ENCODE measurements at places on chromosomes 13 and 19.

GRCh38 chr13:57302604-57303003 lies 135.6 kb downstream of the PRR20E start:
- DNase-seq, result no peak

- no peak for DNase-seq
Measured at GRCh38 chr19:38503077-38503410, 69.6 kb downstream of the RYR1 start.

DNA sequence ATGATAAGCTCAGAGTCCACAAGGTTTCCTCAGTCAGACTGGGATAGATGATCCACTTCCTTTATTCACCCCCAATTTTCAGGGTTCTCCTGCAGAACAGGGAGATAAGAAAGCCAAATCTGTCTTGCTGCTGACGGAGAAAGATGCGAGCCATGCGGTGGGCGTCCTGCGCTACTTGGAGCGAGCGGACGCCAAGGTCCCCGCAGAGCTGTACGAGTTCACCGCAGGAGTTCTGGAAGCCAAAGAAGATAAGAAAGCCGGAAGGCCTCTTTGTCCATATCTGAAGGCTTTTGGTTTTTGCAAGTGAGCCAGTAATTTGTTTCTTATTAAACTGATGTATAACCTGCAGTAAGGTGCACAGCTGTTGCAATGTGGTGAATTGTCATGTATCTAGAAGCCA lies 66.7 kb downstream of the SLC7A9 start:
- DNase-seq, result no peak

DNA sequence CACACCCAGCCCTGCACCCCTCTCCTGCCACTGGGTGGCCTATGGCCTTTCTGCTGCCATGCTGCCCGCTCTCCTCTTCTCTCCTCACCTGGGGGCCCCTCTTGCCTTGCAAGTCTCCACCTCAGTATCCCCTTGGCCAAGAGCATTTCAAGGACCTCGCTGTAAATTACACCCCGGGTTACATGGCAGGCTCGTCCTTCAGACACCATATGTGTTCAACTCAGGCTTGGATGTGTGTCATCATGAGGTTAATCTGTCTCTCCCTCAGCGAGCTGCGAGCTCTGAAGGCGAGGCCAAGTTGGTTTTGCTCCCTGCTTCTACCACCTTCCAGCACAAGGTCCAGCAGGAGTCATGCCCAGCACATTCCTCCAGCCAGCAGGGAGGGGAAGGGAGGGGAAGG lies 74.8 kb upstream of the TM9SF2 start:
- DNase-seq, result no peak

GRCh38 chr13:31045286-31046081 lies 113.0 kb downstream of the TEX26 start:
- DNase-seq, result peak; percentile 56

DNA sequence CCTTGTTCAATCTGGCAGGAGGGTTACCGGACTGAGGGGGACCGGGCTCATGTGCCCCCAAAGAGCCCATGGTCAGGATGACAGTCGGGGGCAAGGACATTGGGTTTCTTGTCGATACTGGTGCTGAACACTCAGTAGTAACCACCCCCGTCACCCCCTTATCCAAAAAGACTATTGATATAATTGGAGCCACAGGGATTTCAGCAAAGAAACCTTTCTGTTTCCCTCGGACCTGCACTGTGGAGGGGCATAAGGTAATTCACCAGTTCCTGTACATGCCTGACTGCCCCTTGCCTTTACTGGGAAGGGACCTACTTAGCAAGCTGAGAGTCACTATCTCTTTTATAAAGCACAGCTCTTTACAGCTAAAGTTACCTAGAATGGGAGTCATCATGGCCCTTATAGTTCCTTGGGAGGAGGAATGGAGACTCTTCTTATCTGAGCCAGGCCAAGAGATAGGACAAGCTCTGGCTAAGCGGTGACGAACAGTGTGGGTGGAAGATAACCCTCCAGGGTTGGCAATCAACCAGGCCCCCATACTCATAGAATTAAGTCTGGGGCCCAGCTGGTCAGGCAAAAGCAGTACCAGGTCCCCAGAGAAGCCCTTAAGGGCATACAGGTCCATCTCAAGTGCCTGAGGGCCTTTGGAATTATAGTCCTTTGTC lies 603.7 kb downstream of the UQCRFS1 start:
- no peak for DNase-seq

- no peak for DNase-seq
Measured at GRCh38 chr19:40216777-40217026, 1.5 kb downstream of the TTC9B start.

GRCh38 chr13:30394751-30395191 lies 27.5 kb upstream of the UBE2L5 start:
- no peak for DNase-seq

DNA sequence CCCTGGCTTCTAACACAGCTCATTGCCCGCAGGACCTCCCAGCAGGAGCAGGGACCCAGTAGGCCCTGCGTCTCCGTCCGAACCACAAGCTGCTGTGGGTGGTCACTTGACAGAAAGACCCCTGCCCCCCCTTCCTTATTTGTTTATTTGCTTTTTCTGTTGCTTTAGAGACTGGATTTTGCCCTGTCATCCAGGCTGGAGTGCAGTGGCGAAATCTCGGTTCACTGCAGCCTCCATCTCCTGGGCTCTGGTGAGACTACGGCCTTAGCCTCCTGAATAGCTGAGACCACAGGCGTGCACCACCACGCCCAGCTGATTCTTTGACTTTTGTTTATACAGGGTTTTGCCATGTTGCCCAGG lies 7.6 kb upstream of the PTBP1 start:
- no peak for DNase-seq

DNA sequence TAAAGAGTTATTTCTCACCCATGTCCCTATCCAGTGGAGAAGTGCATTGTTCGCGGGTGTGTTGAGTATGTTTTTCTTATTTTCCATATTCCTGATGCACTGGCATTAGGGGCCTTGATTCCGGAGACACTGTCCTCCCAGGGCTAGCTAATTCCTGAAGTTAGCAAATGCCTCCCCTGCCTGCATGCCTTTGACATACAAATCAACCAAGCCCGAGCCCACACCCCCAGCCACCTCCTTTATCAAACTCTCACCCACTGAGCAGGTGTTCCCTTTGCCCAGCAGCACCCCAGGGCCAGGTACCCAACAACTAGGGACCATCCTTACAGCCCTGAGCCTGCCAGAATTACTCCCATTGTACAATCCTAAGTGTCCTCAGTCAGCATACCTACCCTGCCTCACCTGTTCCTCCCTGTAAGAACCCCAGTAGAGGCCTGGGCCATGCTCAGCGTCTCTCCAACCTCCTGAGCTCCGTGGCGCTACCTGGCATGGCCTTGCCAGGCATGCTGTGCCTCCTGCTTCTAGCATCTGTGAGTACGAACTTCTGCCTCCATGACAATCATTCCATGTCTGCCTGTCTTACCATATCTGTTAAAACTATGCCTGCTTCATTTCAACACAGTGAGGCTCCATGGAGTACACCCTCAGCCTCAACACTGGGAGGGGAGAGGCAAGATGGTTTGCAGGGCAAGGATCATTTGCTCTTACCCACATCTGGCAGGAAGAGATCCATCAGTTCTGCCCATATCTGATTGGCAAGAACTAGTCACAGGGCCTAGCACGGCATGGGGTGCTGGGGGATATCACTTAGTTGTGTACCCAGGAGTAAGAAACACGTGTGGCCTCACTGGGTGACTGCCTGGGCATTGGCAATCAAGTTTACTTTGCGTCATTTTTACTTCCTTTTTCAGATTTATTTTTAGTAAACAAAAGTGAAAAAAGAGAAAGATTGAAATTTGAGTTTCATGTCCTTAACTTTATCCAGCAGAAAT lies 203.9 kb downstream of the SHISA2 start:
- DNase-seq, result no peak

- DNase-seq, result no peak
Measured at GRCh38 chr19:34094960-34095359, 77.3 kb upstream of the LSM14A start.

DNA sequence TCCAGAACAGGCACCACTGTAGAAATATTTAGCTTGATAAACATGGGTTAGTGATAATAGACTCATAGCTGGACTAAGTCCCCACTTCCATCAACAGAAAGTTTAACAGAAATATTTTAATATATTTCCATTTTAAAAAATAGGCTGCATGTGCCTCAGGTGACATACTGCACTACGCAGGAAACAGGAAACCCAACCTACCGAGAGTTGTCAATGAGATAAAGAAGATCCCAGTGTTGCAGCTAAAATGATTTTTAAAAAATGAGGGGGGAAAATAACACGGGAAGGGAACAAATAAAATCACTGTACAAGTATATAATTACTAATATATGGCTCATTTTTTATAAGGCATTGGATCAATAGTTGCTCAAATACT lies 154.8 kb downstream of the TBC1D4 start:
- DNase-seq, result no peak

DNA sequence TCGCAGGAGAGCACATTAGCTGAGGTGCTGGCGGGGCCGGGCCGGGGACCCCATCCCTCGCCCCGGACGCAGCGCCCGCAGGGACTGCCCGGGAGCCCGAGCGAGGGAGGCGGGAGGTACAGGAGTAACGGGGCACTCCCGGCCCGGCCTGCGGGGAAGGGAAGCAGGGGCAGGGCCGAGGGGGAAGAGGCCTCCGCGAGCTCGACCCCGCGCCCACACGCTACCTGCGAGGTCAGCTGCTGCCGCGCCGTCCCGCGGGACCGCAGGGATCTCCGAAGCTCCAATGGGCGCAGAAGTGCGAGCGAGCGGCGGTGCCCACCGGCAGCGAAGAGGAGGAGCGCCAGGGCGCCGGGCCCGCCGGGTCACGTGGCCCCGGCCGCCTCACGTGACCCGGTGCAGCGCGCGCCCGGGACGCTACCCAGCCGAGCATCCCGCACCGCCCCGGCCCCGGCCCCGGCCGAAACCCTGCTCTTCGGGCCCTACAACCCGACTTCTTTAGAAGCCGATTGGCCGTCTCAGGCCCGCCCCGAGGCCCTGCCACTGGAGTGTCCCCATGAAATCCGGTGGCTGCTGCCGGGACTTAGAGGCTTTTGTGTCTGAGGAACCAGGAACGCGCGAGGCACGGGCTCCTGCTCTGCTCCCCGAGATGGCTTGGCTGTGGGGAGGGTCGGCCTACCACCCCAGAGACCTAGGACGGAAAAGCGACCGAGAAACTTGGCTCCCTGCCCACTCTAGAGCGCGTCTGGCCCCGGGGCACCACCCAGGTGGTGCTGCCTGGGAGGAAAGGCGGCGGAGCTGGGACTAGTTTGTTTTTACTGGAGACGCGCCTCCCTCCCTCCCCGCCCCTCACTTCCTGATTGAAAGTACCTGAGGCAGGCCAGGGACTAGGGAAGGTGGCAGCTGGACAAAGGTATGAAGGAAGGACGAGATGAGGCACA lies at the start of gene RCBTB1:
RCBTB1 (minus strand) TSS at position 339 of the 938 bp plus-strand sequence. CDS start 18,279 bp downstream, outside the sequence.
- DNase-seq, result peak; percentile 47

DNA sequence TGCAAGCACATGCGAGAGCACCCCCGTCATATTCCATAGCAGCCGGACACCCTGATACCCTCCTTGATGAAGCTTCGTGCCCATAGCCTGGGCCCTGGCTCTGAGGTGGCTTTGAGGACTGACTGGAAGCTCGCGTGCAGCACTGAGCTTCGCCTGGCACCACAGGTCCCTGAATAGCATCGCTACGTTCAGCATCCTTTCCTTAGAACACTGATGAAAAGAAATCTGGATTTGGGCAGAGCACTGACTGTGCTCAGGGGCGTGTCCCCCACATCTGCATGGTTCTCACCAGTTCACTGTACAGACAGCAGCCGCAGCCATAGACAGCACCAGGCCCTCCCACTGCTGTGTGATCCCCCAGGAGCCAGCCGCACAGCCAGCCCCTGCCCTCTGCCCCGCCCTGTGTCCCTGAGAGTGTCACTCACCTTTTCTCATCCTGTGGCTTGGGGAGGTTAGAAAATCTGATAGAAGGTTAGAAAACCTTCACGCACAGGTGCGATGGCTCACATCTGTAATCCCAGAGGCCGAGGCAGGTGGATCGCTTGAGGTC lies 49.3 kb upstream of the SPACA7 start:
- DNase-seq, result no peak

GRCh38 chr13:76300688-76301087 lies 585.5 kb downstream of the KCTD12 start:
- no peak for DNase-seq

- no peak for DNase-seq
Measured at GRCh38 chr13:28136916-28137315, 1.4 kb upstream of the PAN3 start.

GRCh38 chr13:27783111-27783510 lies 9.2 kb upstream of the GSX1 start:
- no peak for DNase-seq

DNA sequence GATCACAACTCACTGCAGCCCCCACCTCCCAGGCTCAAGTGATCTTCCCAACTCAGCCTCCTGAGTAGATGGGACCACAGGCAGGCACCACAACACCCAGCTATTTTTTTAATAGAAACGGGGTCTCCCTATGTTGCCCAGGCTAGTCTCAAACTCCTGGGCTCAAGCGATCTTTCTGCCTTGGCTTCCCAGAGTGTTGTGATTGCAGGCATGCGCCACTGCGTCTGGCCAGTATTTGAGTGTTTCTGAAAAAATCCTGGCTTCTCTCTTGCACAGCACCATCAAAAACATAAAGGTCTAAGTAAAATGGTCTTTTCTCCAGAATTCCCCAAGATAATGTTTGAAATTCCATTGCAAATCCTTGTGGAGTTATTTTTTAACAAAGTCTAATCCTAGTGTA lies 47.8 kb downstream of the ELF1 start:
- DNase-seq, result no peak

DNA sequence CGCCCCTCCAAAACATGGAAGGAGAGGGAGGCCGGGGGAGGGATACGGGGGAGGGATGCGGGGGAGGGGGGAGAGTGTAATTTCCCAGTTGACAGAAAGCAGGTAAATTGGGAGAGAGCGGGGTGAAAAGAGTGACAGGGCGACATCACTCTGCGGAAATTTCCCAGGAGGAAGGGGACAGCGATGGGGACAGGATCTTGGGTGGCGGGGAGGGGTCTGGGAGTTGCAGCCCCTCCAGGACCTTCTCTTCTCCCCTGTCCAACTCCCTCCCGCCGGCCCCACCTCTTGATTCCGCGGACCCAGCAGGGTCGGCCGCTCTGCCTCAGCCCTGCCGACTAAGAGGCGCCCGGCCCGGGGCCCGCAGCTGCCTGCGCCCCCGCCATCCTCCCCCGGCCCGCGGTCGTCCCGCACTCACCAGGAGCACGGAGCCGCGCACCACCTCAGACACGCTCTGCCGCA lies 108.0 kb upstream of the DOCK9 start:
- DNase-seq, result no peak

DNA sequence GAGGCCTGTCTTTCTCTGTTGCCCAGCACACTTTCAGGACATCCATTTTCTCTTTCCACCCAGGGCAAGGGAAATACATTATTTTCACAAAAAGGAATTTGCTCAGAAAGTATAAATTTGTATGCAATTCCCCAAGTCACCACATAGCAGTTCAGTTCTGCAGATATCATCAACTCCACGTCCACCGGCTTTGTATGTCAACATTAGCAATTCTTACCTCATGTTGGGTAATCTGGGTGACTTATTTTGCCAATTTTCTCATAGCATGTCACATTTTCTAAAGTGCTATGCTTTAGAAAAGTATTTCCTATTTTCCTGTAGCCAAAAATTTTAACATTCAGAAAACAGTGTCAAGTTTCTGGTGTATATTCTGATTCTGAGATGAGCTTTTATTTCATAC lies 501.8 kb downstream of the EFNB2 start:
- DNase-seq, result no peak

- no peak for DNase-seq
Measured at GRCh38 chr13:23081901-23082300, 98.9 kb upstream of the SGCG start.
